ENCODE measurements at places on chromosomes 5 and 9.

- H3K36me3 ChIP-seq: no peaks in the 10 kb centered on the region
- peak; percentile 21 for DNase-seq
- H3K27me3 ChIP-seq: no peaks in the 10 kb centered on the region
- peaks cover 48% of the 10 kb centered on the region for H3K4me1 ChIP-seq
- peak overlapping the region; percentile 96 for H3K27ac ChIP-seq
These were observed 2.1 kb downstream of the ANP32B start for GRCh38 chr9:97985058-97985861.

GRCh38 chr9:25505644-25506043 lies 172.6 kb downstream of the TUSC1 start:
- H3K27ac ChIP-seq: no peak overlapping the region
- DNase-seq: no peak
- H3K36me3 ChIP-seq: no peaks in the 10 kb centered on the region

DNA sequence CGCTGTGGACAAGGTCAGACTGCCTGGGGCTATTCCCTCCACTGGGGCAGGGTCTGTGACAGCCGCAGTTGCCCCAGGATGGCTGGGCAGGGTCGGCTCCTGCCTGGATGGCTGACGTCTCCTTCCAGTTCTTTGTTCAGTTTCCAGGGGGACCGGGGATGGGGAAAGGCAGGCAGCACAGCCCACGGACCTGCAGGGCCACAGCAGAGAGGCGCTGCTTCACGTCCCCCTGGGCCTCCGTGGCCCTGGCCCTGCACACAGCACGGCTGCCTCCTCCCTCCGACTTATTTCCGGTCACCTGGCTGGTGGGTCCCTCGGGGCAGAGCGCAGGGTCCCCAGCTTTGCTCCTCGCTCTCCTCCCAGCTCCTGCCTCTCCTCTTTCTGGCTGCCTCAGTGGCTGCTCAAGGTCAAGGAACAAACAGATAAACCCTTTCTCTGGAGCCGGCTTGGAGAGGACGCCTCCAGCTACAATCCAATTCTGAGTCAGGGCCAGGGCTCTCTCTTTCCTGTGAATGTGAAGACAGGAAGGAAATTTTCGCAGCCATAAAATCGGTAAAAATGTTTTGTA lies 169.7 kb downstream of the C9orf50 start:
- no peaks in the 10 kb centered on the region for H3K27me3 ChIP-seq
- peak overlapping the region; percentile 13 for H3K27ac ChIP-seq
- DNase-seq: no peak
- H3K36me3 ChIP-seq: no peaks in the 10 kb centered on the region
- no peak overlapping the region for H3K4me3 ChIP-seq

- no peak overlapping the region for H3K27ac ChIP-seq
- H3K4me1 ChIP-seq: no peaks in the 10 kb centered on the region
- H3K27me3 ChIP-seq: no peaks in the 10 kb centered on the region
These were observed 1774.7 kb upstream of the ACO1 start for GRCh38 chr9:30609713-30610112.

DNA sequence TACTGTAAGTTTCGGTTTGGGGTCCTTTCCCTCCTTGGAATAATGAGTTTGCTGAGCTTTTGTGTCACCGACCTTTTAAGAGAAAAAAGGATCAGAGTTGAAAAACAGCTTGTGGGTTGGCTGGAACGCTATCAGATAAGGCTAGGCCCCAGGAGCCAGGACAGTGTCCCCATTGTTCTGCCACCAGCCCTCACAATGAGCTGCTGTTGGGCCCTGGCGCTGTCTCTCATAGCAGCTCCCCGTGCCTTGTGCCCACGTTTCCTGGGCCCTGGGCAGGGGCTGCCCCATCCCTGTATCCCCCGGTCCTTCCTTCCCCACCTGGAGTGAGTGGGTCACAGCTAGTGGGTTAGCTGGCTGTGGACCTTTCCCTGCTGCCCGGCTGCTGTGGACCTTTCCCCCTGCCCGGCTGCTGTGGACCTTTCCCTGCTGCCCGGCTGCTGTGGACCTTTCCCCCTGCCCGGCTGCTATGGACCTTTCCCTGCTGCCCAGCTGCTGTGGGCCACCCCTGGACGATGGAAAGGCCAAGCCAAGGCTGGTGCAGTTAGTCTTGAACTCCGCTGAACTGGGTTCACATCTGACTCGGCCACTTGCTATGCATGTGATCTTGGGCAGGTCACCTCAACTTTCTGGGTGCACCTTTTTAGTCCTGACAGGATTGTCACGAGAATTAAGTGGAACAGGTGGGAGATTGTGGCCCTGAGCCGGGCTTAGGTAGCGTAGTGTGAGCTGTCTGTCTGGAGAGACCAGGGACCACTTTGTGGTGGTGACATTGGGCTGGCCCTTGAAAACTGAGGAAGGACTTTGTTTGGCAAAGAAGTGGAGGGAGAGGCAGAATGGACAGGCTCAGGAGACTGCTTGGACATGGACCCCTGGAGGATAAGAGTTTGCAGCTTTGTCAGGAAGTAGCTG lies 99.5 kb downstream of the DAB2IP start:
- peak; percentile 51 for DNase-seq
- H3K4me3 ChIP-seq: no peak overlapping the region
- peaks cover 91% of the 10 kb centered on the region for H3K4me1 ChIP-seq
- H3K27ac ChIP-seq: peak overlapping the region; percentile 81
- no peaks in the 10 kb centered on the region for H3K36me3 ChIP-seq

GRCh38 chr9:133901184-133901835 lies 90.8 kb downstream of the VAV2 start:
- no peaks in the 10 kb centered on the region for H3K36me3 ChIP-seq
- no peak for DNase-seq
- no peaks in the 10 kb centered on the region for H3K4me1 ChIP-seq
- H3K27me3 ChIP-seq: no peaks in the 10 kb centered on the region
- no peak overlapping the region for H3K27ac ChIP-seq

GRCh38 chr5:131299465-131299864 lies 35.6 kb downstream of the CDC42SE2 start:
- H3K27ac ChIP-seq: no peak overlapping the region
- peaks cover 8% of the 10 kb centered on the region for H3K4me1 ChIP-seq
- no peak for DNase-seq
- H3K27me3 ChIP-seq: no peaks in the 10 kb centered on the region
- no peaks in the 10 kb centered on the region for H3K36me3 ChIP-seq
- H3K4me3 ChIP-seq: no peak overlapping the region

DNA sequence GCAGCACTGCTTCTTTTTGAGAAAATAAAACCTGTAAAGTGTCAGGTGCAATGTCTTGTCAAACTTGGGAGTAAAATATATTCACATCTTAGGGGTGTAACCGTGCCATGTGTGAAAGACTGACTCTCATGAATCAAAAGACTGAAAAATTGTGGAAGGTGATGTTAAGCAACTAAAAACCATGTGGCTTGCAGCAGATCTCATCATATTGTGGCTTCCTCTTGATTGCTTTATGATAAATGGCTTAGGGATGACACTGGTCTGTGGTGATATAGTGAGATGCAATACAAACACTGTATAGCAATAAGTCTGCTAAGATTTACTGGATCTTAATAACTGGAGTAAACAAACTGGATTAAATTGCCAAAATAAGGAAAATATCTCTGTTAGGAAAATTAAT lies 321.6 kb downstream of the EDIL3 start:
- no peak overlapping the region for H3K4me3 ChIP-seq
- H3K36me3 ChIP-seq: no peaks in the 10 kb centered on the region
- no peaks in the 10 kb centered on the region for H3K4me1 ChIP-seq
- no peaks in the 10 kb centered on the region for H3K27me3 ChIP-seq
- no peak for DNase-seq

- no peaks in the 10 kb centered on the region for H3K4me1 ChIP-seq
- H3K27me3 ChIP-seq: no peaks in the 10 kb centered on the region
- DNase-seq: no peak
- no peaks in the 10 kb centered on the region for H3K36me3 ChIP-seq
- no peak overlapping the region for H3K4me3 ChIP-seq
- no peak overlapping the region for H3K27ac ChIP-seq
These were observed 94.7 kb downstream of the YTHDC2 start for GRCh38 chr5:113608113-113608596.

DNA sequence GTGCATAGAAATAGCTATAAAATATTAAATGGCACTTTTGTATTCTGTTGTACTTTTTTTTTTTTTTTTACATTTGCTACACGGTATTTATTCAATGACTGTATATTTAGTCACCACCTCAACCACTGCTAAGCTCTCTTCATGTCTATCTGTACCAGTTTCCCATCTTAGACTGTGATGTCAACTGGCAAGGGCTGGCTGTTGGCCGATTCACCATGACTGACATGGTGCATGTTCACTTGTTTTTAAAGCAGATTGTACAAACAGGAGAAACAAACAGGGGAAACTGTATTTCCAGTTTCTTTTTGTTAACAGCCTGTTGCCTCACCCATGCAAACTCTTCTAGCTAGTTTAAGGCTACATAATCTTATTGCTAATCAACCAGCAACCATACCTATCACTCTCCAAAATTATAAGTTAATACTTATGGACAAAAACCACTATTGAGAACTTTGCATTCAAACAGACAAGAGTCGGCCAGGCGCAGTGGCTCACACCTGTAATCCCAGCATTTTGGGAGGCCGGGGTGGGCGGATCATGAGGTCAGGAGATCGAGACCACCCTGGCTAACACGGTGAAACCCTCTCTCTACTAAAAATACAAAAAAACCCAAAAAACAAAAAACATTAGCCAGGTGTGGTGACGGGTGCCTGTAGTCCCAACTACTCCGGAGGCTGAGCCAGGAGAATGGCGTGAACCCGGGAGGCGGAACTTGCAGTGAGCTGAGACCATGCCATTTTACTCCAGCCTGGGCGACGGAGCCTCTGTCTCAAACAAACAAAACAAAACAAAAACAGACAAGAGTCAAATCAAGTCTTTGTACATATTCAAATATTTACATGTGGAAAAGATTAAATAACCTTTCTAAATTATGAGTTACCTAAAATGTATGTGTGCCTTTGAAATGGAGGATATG lies 13.2 kb downstream of the ZFAND5 start:
- H3K36me3 ChIP-seq: peaks cover 15% of the 10 kb centered on the region
- H3K4me1 ChIP-seq: peaks cover 8% of the 10 kb centered on the region
- no peak for DNase-seq

GRCh38 chr9:115939065-115939765 lies 214.4 kb upstream of the PAPPA start:
- DNase-seq: no peak
- H3K27me3 ChIP-seq: no peaks in the 10 kb centered on the region
- H3K4me1 ChIP-seq: no peaks in the 10 kb centered on the region

DNA sequence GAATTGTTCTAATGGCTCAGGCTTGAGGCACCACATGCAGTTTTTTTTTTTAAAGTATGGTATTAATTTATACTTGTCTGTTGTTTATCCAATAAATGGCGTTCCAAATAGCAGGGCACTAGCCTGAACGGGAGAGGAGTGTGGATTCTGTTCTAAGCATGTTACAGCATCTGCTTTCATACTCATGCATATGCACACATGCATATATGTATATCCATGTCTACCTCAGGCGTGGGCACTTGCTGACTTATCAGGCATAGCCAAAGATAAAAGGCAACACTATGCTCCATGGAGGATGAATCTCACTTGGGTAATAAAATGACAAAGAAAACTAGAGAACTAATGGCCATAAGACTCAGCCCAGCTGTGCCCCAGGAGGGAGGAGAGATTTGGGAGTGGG lies 393.8 kb downstream of the GADD45G start:
- H3K27me3 ChIP-seq: no peaks in the 10 kb centered on the region
- no peaks in the 10 kb centered on the region for H3K36me3 ChIP-seq
- peaks cover 64% of the 10 kb centered on the region for H3K4me1 ChIP-seq
- no peak for DNase-seq
- peak overlapping the region; percentile 94 for H3K27ac ChIP-seq

- H3K4me3 ChIP-seq: no peak overlapping the region
- H3K36me3 ChIP-seq: no peaks in the 10 kb centered on the region
- DNase-seq: no peak
These were observed 80.3 kb downstream of the VCAN start for GRCh38 chr5:83551821-83552220.

- no peaks in the 10 kb centered on the region for H3K4me1 ChIP-seq
- no peak overlapping the region for H3K4me3 ChIP-seq
- H3K27ac ChIP-seq: no peak overlapping the region
- H3K36me3 ChIP-seq: no peaks in the 10 kb centered on the region
- H3K27me3 ChIP-seq: no peaks in the 10 kb centered on the region
- DNase-seq: no peak
These were observed 37.9 kb upstream of the NR4A3 start for GRCh38 chr9:99783799-99784198.

- no peaks in the 10 kb centered on the region for H3K27me3 ChIP-seq
- no peak overlapping the region for H3K4me3 ChIP-seq
- H3K4me1 ChIP-seq: no peaks in the 10 kb centered on the region
- H3K27ac ChIP-seq: no peak overlapping the region
- DNase-seq: no peak
- H3K36me3 ChIP-seq: no peaks in the 10 kb centered on the region
These were observed 147.1 kb downstream of the CDH10 start for GRCh38 chr5:24497591-24498157.

- no peak overlapping the region for H3K4me3 ChIP-seq
- DNase-seq: peak; percentile 84
- peaks cover 15% of the 10 kb centered on the region for H3K4me1 ChIP-seq
- no peak overlapping the region for H3K27ac ChIP-seq
These were observed 50.9 kb upstream of the ANKH start for GRCh38 chr5:14922456-14922855.

DNA sequence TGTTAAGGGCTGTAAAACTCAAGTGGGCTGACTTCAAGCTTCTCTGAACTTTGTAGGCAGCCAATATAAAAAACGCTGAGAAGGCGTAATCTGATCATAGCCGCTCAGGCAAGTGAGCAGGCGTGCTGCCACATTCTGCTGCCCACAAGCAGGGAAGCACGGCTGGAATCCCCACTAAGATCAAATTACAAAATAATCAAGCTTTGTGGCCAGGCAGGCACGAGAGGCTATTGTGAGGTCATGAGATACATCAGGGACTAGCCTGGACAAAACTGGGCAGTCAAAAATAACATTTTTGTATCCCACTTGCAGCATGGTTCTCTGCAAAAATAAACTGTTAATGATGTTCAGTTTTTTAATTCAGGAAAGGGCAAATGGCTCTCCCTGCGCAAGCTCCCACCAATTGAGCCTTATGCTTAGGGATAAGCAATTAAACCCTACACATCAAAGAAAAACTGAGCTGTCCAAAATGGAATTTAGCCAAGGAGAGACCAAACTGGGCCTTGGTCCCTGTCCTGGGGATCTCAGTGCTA lies 64.0 kb downstream of the POU5F2 start:
- no peaks in the 10 kb centered on the region for H3K36me3 ChIP-seq
- H3K27ac ChIP-seq: no peak overlapping the region
- no peaks in the 10 kb centered on the region for H3K27me3 ChIP-seq
- peak; percentile 71 for DNase-seq
- peaks cover 46% of the 10 kb centered on the region for H3K4me1 ChIP-seq

DNA sequence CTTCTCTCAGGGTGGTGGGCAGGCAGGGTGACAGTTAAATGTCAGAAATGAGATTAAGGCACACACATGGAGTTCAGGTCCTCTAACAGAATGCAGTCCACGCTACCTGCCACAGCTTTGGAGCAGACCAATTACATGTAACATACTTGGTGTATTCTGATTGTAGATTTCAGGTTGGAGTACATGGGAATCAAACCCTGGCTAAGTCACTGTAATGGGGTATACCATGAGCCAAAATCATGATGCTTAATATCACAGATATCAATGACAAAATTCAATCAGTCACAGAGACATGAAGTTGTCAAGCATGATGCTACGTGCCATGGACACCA lies 48.9 kb downstream of the MEF2C start:
- no peak overlapping the region for H3K27ac ChIP-seq
- H3K27me3 ChIP-seq: no peaks in the 10 kb centered on the region
- DNase-seq: no peak
- H3K36me3 ChIP-seq: no peaks in the 10 kb centered on the region
